ENCODE measurements at places on chromosomes 5 and 9. TPM values are rescaled to one million over a fixed set of nuclear protein-coding genes. Genes with fewer than 3 reads are reported as not detected.
A peak's percentile ranks its signal among the peaks of the same experiment; 100 is the strongest.

Gene DAP
- total RNA-seq = 35.7 TPM

Gene PSAT1
- 486 TPM for total RNA-seq

Gene NSG2
- not detected for total RNA-seq

Gene WNT8A
- total RNA-seq = not detected

Gene MYO10
- 114 TPM for total RNA-seq

Gene STING1
- not detected for total RNA-seq

GRCh38 chr5:36664766-36665165, 58.4 kb downstream of the SLC1A3 start:
- DNase-seq = peak; percentile 43

DNA sequence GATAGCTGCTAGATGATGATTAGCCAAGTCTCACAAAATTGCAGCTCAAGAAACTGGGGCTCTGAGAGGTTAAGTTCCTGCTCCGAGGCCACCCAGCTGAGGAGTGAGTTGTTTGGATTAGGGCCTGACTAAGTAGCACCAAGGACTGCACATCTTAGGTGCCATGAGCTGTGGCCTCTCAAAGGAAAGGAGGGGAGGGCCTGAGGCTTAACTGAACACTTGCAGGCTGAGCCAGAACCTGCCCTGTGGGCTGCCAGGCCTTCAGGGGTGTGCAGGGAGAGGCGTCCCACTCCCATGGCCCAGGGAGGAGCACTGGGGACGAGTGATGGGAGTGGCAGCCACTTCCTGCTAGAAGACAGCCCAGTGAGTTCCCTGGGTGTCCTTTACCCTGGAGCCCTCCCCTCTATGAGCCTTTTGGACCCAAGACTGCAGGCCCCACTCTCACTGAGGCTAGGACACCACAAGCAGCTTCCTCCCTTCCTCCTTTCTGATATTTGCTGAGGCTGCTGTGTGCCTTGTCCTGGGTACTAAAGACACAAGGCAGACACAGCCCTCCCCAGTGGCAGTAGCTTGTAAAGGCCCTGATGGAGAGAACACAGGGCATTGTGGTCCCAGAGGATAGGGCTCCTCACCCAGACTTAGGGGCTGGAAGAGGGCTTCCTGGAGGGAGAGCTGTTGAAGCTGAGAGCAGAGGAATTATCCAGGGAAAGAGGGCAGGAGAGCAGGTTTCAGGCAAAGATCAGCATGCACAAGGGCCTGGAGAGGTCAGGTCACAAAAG, 22.1 kb downstream of the LMX1B start:
- peak; percentile 45 for DNase-seq

GRCh38 chr5:100043475-100043874, 491.7 kb upstream of the FAM174A start:
- no peak for DNase-seq

DNA sequence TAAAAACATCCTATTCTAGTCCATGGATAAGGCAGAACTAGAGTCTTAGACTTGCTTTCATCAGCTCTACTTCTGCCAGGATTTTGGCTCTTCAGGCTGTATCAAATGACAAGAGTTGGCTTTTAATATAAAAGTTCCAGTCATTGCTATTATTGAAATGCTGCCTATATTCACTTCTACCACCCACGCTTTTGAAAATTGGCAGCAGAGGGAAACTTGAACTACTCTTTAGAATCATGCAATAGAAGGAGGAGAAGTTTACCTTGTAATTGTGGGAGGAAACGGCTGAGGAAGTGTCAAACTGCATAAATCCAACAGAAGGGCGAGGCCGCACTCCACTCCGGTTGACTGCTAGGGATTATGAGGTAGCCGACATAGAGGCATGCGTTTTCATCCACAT, 122.6 kb upstream of the BASP1 start:
- DNase-seq = no peak

- peak; percentile 66 for DNase-seq
These were observed 21.5 kb downstream of the MVB12B start for GRCh38 chr9:126347911-126348760.

- DNase-seq = no peak
These were observed 204.5 kb downstream of the MCTP1 start for GRCh38 chr5:95080441-95080840.

DNA sequence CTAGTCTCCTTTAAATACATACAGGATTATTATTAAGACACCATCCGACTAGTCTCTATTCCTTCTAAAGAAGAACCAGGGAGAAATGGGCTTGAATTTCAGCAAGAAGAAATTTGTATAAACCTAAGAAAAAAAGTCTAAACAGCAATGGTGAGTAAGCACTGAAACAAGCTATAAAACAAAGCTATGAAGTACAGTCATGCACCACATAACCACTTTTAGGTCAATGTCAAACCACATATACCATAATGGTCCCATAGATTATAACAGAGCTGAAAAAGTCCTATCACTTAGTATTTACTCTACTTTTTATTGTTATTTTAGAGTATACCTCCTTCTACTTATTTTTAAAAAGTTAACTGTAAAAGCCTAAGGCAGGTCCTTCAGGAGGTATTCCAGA, 102.0 kb upstream of the NFIB start:
- no peak for DNase-seq

DNA sequence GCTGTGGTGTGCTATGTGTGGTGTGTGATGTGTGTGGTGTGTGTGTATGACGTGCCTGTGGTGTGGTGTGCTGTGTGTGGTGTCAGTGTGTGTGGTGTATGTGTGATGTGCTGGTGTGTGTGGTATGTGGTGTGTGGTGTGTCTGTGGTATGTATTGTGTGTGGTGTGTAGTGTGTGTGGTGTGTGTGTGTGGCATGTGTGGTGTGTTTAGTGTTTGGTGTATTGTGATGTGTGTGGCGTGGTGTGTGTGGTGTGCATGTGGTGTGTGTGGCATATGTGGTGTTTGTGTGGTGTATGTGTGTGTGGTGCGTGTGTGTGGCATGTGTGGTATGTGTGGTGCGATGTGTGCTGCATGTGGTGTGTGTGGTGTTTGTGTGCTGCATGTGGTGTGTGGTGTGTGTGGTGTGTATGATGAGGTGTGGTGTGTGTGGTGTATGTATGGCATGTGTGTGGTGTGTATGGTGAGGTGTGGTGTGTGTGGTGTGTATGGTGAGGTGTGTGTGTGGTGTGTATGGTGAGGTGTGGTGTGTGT, 18.3 kb upstream of the RNU6ATAC start:
- no peak for DNase-seq

- peak; percentile 96 for DNase-seq
These were observed 55.6 kb downstream of the ARHGEF37 start for GRCh38 chr5:149636861-149637246.

GRCh38 chr5:87780831-87781760, 368.4 kb upstream of the CCNH start:
- DNase-seq = peak; percentile 95

GRCh38 chr5:168263121-168263520, 28.3 kb upstream of the WWC1 start:
- DNase-seq = no peak

DNA sequence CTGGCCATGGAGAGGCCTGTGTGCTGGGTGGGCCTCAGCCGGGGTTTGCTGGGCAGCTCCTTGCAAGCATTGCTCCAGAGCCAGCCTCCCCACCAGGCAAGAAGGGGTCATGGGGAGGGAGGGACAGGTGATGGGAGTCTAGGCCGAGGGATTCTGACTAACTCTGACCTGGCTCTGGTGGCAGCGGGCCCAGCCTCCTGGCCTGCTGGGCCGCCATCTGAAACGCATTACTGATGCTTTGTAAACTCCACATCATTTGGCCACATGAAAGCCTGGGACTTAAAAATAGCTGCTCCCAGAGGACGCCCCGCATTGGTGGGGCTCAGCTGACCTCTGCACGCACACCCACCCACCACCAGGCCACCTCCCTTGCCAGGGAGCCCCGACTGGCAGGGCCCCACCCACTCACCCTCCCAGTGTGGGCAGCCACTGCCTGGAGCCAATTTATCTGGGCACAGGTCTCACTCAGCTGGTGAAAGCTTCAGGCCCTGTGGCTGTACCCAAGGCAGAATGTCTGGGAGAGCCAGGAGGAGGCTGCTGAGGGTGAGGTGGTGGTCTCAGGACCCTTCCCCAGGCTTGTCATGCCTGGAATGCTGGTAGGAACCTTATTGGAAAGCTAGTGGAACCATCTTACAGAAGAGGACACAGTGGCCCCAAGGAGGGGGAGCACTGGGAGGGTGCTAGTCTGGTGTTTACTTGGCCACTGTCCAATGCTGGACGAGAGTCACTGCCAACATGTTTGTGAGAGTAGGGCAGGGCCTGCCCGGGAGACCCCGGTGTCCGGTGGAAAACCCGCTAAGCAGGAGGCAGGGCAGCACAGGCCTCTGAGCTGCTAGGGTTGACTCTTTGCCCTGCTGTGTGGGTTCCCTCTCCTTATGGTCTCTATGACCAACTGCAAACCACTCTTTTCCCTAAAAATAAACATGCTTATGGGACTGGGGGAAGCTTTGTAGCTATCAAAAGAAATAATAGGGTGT, 10.8 kb downstream of the TCF7 start:
- DNase-seq = no peak
